ENCODE measurements at places on chromosomes 1 and 21.

DNA sequence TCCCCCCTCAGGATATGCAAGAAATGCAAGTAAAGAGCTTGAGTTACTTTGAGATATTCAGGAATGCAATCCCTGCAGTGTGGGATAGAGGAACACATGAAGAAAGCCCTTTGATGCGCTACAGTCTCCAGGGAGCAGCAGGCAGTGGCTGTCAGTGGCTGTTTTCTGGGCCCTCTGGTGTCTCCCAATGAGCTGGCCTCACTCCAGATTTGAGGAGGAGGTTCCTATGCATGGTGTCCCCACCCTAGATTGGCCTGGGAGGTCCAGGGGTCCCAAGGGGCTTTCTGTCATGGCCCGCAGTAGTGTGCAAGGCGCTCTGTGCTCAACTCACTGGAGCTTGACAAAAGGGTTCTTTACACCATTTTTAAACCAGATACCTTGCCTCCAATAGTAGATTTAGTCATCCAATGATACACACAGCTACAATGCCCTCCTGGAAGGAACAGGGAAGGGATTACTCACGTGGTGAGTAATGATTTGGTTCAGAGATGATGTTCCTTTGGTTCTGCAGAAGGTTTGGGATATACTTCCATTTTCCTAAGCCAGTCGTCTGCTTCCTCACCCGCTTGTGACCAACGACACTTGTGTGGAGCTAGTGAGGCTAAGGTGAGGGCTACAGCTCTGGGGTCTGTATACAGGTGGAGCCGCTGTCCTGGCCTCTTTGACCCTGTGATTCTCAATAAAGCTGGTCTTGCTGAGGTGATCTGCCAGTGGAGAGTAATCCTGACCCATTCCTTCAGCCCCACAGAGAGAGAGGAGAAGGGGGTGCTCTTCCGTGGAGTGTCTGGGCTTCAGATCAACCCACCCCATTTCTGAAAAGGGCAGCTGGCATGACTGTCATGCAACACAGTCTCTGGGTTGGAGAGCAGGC, 6.6 kb downstream of the BATF3 start:
- no peak for DNase-seq

GRCh38 chr1:164712131-164713036, 153.4 kb downstream of the PBX1 start:
- DNase-seq = no peak

GRCh38 chr1:75171876-75172275, 37.7 kb downstream of the LHX8 start:
- no peak for DNase-seq

DNA sequence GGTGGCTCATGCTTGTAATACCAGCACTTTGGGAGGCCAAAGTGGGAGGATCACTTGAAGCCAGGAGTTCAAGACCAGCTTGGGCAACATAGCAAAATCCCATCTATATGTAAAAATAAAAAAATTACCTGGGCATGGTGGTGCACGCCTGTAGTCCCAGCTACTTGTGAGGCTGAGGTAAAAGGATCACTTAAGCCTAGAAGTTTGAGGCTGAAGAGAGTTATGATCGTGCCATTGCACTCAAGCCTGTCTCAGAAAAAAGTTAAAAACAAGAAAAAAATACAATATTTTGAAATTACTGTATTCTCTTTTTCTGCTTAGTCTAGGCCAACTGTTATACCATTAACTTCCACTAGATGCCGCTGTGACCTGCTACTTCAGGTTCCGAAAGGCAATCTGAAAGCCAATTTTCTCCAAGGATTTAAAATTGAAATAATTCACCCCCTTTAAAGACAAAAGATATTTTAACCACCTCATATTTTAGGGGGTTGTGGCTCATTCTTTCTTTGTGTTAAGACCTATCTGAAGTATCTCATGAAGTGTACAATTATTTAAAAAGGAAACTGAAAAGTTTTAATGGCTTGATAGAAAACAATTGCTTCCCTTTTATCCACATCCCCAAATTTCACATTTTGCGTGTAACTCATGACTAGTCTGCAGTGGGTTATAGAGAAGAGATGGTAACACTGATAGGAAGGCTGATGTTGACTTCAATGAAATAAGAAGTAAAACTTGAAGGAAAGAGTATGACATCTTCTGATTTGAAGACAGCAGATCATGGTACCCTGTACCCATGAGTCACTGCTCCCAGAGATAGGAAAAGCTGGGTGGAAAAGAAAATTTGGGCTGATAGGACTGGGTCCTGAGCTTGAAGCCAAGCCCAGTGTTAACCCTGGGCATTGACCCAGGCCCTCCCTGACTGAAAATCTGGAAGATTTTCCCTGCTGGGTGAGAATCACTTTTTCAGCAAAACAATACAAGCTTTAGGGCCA, 24.4 kb upstream of the CLDN14 start:
- DNase-seq = peak; percentile 20

GRCh38 chr1:201376464-201377374, 761 bp downstream of the TNNT2 start:
- peak; percentile 12 for DNase-seq

DNA sequence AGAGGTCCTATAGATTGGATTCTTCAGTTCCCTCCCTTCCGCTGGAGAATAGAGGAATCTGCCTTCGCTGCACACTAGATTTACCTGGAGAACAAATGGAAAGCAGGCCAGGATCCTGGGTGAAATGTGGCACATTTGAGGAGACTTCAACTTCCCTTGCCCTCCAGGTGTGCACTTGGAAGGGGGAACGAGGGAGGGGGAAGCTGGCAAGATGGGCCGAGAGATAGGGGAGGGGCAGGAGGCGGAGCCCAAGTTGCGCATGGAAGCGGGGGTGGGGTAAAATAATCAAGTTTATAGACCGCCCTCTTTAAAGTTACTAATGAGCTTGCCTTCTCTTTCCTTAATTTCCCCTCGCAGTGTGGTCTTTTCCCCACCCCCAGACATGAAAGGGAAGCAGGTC, 155.7 kb upstream of the CAMK1G start:
- no peak for DNase-seq

DNA sequence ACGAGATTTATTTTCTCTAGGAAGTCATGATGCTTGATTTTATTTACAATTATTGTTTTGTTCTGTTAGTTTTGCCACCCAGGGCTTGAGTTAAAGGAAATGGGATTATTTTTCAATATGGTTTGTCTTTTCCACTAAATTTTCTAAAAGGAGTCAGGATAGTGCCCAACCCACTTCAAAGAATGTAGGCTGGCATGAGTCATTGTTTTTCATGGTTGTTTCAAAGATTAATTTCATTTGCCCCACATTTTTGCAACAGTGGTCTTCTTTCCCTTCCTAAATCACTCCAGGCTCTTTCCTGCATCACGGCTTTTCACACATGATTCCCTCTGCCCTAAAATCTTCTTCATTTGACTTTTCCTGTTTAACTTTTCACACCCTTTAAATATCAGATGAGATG, 2.5 kb downstream of the SLAMF6 start:
- DNase-seq = no peak

GRCh38 chr1:222071387-222071786, 329.5 kb upstream of the DUSP10 start:
- DNase-seq = no peak
